Tibial nerve (tissue), 4 donors: ENCODE measurements at places on chromosomes 6 and 20.

DNA sequence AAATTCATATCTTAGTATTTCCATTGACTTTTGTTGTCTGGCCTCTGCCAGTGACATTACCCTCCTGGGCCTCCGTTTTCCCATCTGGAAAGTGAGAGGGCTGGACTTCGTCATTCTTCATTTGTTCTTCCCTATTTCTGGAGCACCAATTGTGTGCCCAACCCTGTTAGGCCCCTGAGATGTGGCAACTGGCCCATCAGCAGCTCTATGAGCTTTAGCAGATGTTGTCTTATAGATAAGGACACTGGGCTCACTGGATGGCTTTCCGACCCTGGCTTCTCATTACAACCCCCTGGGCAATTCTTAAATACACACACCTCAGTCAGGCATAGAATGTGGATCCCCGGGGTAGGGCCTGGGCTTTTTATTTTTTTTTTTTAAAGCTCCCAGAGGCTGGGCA is 14.7 kb downstream of the PABPC1L start:
- no peak for DNase-seq

DNA sequence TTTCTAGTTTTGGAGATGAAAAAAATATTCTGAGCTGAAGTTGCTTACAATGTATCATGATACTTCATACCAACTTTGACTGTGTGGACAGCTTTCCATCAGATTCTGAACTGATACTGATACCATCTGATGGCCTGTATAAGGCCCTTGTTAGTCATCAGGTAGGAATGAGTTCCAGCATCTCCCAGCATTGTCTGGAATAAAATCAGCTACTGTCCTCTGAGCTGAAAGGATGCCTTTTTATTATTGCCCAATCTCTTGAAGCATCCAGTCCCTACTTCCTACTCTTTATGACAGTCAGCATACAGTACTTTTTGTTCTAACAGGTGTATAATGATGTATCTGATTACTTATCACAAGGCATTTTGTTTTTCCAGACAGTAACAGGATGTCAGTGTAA is 70.6 kb upstream of the EYA4 start:
- DNase-seq: no peak

GRCh38 chr6:169918239-169918953 is 167.0 kb downstream of the ERMARD start:
- no peak for DNase-seq

GRCh38 chr20:14992153-14992552 is 654.7 kb upstream of the FLRT3 start:
- DNase-seq: no peak

DNA sequence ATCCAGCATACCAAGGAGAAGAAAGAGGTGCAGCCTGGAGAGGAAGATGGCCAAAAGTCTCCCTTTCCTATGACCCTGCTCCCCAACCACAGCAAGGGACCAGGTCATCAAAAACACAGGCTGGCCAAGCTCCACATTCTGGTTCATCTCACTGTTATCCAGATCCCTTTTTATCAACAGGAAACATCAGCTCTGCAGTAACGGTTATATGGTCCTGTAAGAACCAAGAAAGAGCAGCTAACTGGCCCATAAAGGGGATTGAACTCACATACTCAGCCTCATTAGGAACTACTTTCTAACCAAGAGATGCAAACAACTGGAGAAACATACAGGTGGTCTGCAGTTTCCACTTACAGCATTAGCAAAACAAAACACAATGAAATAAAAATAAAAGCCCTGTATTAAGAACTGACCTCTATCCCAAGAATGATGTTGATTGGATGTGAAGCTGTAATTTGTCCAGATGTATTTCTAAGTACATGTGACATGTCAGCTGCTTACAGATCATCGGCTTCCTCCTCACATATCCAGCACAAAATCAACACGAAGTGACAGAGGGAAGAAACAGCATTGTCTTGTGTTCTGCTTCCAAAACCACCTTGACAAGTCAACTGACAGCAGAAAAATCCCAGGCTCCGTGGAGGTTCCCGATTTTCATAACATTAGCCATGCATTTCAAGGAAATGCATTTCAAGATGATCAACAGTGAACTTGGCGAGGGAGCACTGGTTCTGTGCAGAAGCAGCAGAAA is 557.2 kb upstream of the AGPAT4 start:
- DNase-seq: no peak

DNA sequence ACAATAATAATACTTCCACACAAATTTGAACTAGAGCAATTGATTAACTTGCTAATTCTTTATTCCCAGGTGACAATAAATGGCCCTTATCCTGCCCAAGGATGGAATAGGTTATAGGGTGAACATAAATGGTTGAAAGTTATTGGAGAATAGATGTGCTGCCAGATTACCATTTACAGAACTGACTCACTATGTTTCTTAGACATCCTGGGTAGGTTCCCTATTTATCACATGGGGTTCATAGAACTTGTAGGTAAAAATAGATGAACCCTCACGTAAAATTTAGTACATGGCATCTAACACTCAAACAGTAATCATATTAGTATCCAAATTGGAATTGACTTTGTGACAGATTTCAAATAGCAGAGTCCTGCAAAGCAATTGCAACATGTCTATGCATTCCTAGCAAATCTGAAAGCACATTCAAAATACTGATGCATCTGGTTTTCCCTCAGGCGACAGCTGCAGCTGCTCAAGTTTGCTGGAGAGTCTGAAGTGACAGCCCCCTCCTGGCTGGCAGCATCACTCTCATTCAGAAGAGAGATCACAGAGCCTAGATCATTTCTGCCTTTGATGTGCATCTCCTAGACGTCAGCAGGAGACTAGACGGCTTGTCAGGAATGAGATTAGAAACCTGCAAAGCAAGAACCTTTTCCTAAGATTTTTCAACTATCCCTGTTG is 80.2 kb upstream of the RNF217 start:
- no peak for DNase-seq
